Activated CD4-positive, alpha-beta T cell treated with anti-CD3 and anti-CD28 coated beads, Interleukin-2, amount 50 U/mL, for 24 hours (primary cell): ENCODE measurements at places on chromosomes 5 and 9.

DNA sequence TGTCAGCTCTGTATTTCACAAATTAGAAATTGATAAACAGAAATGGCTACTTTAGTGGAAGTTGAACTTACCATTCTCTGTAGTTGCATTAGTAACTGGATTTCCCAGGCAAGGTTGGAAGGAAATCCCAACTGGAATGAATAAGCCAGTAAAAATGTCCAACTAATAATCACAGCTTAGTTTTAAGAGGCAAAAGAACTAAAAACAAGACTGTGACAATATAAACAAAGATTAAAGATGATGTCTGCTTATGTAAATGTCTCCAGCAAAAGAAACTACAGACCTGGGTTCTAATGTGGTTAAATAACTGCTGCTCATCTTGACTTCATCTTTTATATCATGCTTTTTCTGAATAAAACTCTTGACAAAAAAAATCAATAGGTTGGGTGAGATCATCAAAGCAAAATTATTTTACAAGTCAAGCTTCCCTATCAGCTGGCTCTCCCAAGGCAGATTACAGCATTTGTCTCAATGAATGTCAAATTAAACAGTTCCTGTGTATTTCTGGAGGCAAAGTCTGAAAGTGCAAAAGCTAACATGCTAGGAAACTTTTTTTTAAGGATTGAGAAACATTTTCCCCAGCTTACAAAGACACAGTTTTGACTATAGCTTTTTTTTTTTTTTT, 62.3 kb upstream of the HMHB1 start:
- no peak for DNase-seq

DNA sequence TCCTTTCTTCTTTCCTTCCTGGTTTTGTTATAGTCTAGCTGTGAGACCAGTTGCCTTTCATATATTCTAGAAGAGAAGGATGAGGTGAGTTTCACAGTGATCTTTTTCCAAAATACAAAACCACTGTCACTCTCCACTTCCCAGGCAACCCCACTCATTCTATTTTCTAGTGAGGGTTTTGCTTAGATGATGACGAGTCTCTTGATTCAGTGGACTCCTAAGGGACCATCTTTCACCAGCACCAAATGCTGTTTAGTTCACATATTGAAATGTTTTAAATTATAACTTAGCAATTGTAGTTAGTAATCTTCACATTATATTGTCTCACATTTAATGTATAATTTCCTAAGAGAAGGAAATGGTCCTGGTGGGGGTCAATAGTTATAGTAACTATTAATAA, 25.2 kb downstream of the PIK3R1 start:
- no peak for DNase-seq

DNA sequence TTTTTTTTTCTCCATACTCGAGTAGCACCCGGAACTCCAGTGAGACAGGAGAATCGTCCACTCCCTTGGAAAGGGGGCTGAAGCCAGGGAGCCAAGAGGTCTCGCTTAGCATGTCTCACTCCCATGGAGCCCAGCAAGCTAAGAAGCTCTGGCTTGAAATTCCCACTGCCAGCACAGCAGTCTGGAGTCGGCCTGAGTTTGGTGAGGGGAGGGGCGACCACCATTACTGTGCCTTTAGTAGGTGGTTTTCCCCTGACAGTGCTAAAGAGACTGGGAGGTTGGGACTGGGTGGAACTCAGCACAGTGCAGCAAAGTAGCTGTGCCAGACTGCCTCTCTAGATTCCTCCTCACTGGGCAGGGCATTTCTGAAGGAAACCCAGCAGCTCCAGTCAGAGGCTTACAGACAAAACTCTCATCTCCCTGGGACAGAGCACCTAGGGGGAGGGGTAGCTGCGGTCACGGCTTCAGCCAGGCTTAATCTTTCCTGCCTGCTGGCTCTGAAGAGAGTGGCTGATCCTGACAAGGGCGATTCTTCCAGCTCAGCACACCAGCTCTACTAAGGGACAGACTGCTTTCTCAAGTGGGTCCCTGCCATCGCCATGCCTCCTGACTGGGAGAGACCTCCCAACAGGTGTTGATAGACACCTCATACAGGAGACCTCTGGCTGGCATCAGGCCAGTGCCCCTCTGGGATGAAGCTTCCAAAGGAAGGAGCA, 414.5 kb upstream of the ZNF608 start:
- no peak for DNase-seq

DNA sequence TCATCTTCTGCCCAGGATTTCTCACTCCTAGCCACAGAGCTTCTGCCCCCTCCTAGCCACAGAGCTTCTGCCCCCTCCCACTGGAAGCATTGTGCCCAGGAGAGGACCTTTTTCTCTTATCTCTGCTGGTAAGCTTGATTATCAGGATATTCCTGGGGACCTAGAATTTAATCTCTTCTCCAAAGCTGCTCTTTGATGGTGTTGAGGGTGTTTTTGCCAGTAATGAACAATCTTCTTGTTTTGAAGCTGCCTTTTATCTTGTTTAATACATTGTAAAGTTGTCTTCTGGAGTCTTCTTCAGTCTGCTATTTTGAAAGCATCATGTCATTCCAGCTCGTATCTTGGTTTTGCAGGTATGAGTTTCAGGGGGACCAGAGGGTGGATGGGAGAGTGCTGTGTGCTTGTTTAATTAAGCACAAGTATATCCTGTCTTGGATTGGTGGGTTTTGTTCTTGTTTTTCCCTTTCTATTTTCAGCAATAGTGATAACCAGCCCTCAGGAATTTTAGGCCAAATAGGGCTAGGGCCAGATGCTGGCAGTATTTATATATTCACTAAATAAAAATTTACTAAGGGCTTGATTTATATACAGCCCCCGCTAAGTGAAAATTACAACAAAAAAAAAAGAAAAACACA, 214.0 kb upstream of the DMRT1 start:
- DNase-seq = no peak

DNA sequence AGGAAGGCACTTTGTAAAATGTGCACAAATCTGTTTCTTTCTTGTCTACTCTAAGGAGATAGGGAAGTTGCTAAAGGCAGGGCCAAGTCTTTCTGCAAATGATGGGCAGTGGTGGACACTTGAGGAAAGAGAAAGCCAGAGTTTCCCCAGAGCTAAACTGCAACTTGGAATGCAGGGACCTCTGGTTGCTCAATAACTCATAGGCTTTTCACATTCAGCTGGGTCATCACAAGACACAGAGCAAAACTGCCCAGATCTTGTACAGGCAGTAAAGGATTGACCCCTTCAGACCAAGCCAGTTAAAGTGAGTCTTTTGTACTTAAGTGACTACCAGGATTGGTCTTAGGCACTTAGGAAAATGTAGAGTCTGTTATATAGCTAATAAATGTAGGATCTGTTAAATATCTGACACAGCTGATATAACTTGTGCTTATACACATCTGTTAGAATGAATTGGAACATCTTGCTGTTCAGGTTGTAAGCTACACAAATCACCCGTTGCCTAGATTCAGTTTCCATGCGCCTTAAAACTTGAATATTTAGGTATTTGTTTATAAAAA, 13.5 kb upstream of the AGXT2 start:
- DNase-seq = no peak

GRCh38 chr9:34719021-34719768, 9.3 kb upstream of the CCL21 start:
- DNase-seq = no peak

DNA sequence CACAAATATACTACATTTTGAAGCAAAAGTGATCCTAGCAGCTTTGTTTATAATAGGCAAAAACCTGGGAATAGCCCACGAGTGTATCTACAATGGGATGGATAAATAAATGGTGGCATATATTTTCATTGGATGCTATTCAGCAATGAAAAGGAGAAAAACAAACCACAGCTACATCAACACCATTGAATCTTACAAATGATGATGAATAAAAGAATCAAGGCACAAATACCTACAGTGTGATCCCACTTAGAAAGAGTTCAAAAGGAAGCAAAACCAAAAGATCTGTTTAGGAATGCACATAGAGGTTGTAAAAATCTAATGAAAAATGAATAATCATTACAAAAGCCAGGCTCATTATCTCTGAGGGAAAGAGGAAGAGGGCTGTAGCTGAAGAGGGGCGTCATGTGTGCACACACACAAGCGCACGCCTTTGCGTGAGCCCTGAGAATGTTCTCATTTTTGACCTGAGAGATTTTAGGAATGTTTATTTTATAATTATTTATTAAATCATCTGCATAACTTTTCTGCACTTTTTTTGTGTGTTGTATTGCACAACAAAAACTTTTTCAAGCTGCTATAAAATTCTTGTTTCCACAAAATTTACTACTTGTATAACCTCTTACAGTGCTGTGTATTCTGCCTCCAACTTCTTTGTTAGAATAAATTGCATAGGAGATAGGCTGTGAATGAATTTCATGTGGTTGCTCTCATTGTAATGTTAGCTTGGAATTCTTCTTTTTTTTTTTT, 5.9 kb upstream of the RHOBTB3 start:
- DNase-seq = no peak

GRCh38 chr9:34961574-34962490, 3.7 kb downstream of the PHF24 start:
- DNase-seq = no peak

- DNase-seq = no peak
These were observed 90.7 kb upstream of the MOCS2 start for GRCh38 chr5:53200306-53200705.

DNA sequence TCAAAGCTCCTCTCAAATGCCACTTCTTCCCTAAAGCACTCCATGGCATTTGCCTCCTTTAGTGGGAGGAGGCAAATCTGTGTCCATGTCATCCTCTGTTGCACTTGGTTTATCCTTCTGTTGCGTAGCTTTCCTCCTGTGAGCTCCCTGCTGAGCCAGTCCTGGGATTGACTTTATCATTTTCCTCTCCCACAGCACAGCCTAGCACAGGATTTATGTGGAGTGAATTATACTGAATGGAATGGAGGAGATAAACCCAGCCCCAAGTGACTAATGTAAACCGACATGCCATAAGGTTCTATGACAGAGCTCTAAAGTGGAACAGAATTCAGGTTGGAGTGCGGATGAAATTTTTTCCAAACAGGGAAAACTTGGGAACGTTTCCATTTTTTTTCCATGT, 26.4 kb upstream of the TOMM5 start:
- DNase-seq = no peak

- DNase-seq = no peak
These were observed 72.9 kb downstream of the ANGPTL2 start for GRCh38 chr9:127049581-127049980.

DNA sequence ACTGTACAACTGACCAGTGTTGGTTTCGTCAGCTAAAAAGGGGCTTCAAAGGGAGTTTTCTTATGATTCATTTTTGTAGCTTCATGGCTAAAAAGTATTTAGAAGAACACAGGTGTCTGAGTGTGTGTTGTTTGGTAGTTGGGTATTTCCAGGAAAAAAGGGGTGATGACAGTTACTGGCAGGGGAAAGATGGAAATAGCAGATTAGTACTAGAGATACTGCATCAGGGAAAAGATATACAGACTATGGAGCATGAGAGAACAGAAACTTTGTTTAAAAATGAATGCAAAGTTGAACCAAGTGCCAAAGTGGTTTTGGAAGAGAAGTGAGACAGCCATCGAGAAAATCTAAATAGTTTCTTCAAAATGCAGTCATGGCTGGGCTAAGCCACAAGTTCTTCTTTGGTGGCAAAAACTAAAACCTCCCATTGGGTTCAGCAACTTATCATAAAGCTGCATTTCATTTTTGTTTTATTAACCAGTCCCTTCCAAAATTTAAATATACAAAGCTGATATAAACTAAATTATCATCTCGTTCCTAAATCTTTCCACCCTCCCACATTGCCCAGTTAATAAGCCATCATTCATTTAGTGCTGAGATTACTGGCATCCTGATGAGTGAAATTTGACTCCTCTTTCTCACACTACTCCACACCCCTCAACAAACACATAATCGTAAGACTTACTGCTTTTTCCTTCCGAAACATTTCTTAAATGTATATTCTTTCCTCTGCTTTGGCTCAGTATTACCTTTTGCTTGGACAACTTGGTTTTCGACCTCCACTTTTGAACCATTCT, 33.5 kb downstream of the ELL2 start:
- DNase-seq = no peak

DNA sequence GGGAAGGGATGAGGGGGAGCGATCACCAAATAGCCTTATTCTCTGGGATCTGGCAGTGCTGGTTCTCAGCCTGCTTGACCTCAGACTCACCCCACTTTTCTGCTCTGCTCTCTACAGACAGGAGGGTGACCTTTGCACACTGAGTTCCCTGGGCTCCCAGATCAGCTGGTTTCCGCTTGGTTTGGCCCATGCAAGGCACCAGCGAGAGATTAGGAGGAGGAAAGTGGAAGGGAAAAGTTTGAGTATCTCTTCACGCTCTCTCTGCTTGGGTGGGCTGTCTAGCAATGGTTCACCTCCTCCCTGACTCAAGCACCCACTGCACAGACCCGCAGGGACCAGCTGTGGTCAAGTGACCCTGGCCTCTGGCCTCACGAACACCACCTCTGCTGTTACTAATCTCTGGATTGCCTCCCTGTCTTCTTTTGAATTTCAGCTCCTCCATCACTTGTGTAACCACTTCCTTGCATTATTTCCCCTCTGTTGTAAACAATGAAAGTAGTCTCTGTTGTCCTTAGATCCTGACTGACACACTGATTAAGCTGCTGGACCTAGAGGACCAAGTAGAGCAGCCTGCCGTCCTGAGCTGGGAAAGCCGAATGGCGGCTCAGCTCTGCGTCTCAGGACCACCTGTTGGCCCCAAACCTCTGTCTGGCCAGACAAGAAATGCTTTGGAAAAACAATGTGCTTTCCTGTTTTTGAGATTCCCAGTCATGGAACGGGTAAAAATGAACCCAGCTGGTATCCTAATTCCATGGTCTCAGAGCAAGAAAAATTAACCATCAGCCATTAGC, 186.6 kb downstream of the CRB2 start:
- no peak for DNase-seq

- DNase-seq = no peak
These were observed 135.4 kb upstream of the DMRT1 start for GRCh38 chr9:706073-706472.

- no peak for DNase-seq
These were observed 227.2 kb upstream of the KLF9 start for GRCh38 chr9:70641631-70642030.

DNA sequence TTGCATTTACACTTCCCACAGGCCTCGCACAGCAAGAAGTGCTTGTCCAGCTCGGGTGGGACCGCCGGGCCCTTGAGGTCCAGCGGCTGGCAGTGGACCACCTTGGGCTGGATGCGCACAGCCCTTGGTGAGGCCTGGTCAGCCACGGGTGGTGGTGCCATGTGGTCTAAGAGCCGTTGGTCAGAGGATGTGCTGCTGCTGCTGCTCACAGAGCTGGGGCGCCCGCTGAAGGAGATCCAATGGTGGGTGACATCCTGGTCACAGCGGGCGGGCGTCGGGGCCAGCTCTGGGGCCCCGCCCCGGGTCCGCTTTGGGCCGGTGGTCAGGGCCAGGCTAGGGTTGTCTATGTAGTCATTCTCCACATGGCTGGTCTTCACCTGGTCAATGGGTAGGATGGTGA, 10.2 kb downstream of the SPRY4 start:
- DNase-seq = no peak

DNA sequence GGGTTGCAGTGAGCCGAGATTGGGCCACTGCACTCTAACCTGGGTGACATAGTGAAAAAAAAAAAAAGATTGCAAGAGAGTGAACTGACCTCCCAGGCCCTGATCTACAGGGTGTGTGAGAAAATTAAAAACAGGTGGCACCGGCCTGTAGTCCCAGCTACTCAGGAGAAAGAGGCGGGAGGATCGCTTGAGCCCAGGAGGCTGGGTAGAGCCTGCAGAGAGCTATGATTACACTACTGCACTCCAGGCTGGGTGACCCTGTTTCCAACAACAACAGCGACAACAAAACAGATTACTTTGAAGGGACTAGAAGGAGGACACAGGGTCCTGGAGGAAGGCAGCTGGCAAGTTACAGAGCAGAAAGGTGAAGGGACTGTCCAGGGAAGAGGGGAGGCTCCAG, 42.2 kb upstream of the FABP6 start:
- DNase-seq = no peak
